Memory B cell (primary cell): ENCODE measurements at places on chromosomes 12 and 14.

DNA sequence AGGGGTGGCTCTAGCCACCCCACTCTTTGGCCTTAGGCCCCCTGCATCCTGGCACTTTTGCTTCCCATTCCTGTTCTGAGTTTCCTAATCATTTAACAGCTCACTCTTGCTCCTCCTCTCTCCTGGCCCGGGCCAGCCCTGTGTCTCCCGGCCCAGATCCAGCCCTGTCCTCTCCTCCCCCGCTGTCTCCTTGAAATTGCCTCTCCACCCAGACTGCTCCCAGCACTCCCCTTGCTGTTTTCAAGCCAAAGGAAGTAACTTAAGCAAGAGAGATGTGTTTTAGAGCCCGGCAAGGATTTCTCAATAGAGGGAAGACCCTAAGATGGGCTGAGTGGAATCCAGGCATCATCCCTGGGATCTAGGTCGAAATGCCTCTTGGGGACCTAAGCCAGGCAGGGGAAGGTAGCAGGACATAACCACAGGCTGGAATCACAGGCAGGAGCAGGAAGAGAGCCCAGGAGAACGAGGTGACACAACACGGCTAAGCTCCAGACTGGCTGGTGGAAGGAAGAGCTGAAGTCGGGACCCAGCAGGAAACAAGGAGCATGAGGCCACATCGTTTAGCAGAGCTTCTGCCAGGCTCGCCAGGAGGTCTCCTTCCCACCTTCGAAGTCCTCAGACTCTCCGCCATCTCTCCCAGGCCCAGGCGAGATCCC lies 2.0 kb upstream of the LRP1-AS start:
- H3K36me3 ChIP-seq, result no peaks in the 10 kb centered on the region
- no peak overlapping the region for H3K4me3 ChIP-seq
- no peaks in the 10 kb centered on the region for H3K4me1 ChIP-seq
- H3K27me3 ChIP-seq, result peaks cover 5% of the 10 kb centered on the region
- no peak for DNase-seq

GRCh38 chr12:33654313-33654712 lies 214.7 kb upstream of the SYT10 start:
- H3K27ac ChIP-seq, result no peak overlapping the region
- no peaks in the 10 kb centered on the region for H3K27me3 ChIP-seq
- DNase-seq, result no peak
- H3K36me3 ChIP-seq, result no peaks in the 10 kb centered on the region
- H3K4me3 ChIP-seq, result no peak overlapping the region
- H3K4me1 ChIP-seq, result no peaks in the 10 kb centered on the region

DNA sequence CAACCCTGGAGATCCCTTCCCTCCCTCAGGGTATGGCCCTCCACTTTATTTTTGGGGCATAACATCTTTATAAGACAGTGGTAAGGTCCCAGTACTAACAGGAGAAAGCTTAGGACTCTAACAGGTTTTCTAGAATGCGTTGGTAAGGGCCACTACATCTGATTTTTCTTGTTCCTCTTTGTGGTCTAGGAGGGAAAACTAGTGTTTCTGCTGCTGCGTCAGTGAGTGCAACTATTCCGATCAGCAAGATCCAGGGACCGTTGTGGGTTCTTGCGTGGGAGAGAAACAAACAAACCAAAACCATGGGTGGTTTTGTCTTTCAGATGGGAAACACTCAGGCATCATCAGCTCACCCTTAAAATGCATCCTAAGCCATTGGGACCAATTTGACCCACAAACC lies 123.6 kb upstream of the SLC16A7 start:
- peaks cover 10% of the 10 kb centered on the region for H3K4me1 ChIP-seq
- H3K4me3 ChIP-seq, result no peak overlapping the region
- DNase-seq, result no peak
- H3K27me3 ChIP-seq, result peaks cover 2% of the 10 kb centered on the region
- H3K27ac ChIP-seq, result peak overlapping the region; percentile 85

- no peak overlapping the region for H3K4me3 ChIP-seq
- H3K4me1 ChIP-seq, result no peaks in the 10 kb centered on the region
- H3K27ac ChIP-seq, result no peak overlapping the region
- peaks cover 6% of the 10 kb centered on the region for H3K27me3 ChIP-seq
- H3K36me3 ChIP-seq, result no peaks in the 10 kb centered on the region
Observed at GRCh38 chr12:42643881-42644579, 54.5 kb upstream of the PRICKLE1 start.

GRCh38 chr12:14111230-14111865 lies 129.9 kb upstream of the GRIN2B start:
- DNase-seq, result peak; percentile 62
- H3K4me3 ChIP-seq, result peak overlapping the region; percentile 2
- H3K4me1 ChIP-seq, result peaks cover 15% of the 10 kb centered on the region
- H3K27me3 ChIP-seq, result no peaks in the 10 kb centered on the region

GRCh38 chr12:42386308-42386707 lies 60.3 kb downstream of the PPHLN1 start:
- no peaks in the 10 kb centered on the region for H3K27me3 ChIP-seq
- no peak for DNase-seq
- H3K36me3 ChIP-seq, result peaks cover 24% of the 10 kb centered on the region
- H3K27ac ChIP-seq, result no peak overlapping the region
- no peak overlapping the region for H3K4me3 ChIP-seq

DNA sequence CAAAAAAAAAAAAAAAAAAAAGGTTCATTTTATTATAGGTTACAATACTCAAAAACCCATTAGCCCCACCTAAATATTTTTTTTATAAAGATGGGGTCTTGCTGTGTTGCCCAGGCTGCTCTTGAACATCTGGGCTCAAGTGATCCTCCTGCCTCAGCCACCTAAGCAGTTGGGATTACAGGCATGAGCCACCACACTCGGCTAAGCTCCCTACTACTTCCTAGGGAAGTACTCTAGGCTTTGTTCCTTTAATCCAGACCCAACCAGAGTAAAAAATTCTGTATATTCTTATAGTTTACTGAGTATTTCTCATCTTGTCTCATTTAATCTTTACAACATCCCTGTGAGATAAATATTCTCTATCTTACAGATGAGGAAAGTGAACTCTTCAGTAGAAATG lies 50.7 kb downstream of the RBMS2 start:
- no peaks in the 10 kb centered on the region for H3K4me1 ChIP-seq
- H3K27me3 ChIP-seq, result no peaks in the 10 kb centered on the region
- H3K4me3 ChIP-seq, result peak overlapping the region; percentile 27
- H3K27ac ChIP-seq, result no peak overlapping the region
- DNase-seq, result no peak

GRCh38 chr12:102633981-102634605 lies 153.7 kb upstream of the IGF1 start:
- no peak overlapping the region for H3K27ac ChIP-seq
- H3K4me1 ChIP-seq, result no peaks in the 10 kb centered on the region
- no peak overlapping the region for H3K4me3 ChIP-seq
- H3K27me3 ChIP-seq, result no peaks in the 10 kb centered on the region
- no peaks in the 10 kb centered on the region for H3K36me3 ChIP-seq
